SJSA1 (cell line): ENCODE measurements at places on chromosomes 13 and 19.

- no peak overlapping the region for H3K27ac ChIP-seq
- H3K4me1 ChIP-seq = peaks cover 14% of the 10 kb centered on the region
- H3K4me3 ChIP-seq = no peak overlapping the region
These were observed 145.3 kb downstream of the PDS5B start for GRCh38 chr13:32731576-32731975.

DNA sequence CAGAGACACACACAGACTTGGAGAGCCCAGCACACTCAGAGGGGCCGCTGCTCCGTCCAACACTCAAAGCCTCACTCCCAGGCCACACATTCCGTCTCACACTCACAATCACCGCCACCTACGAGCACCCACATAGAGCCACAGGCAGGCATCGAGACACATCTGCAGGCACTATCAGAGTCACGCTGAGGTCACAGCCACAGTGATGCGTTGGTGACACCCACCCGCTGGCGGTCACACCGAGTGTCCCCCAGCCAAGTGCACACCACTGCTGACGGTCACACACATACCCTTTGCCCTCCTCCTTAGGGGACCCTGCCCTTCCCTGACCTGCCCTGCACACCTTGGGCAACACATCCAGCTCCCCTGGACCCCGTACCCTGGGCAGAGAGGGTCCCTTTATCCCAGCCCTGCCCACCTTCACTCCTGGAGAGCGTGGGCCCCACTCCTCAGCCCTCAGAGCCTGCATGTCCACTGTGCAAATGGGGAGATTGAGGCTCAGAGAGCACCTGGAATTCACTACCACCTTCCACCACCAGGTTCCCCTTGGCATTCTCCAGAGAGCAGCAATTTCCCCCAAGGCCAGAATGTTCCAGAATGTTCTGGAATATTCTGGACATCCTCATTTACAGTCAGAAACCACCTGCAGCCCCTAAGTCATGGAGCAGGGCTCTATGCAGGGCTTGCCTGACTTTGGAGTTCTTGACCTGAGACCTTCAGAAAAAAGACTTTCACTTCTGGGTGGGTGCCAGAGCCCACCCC lies 5.4 kb downstream of the FUT5 start:
- no peak overlapping the region for H3K27ac ChIP-seq
- H3K4me3 ChIP-seq = no peak overlapping the region
- H3K4me1 ChIP-seq = no peaks in the 10 kb centered on the region
- DNase-seq = no peak

- no peaks in the 10 kb centered on the region for H3K36me3 ChIP-seq
- H3K27me3 ChIP-seq = no peaks in the 10 kb centered on the region
These were observed 745.2 kb downstream of the PCDH17 start for GRCh38 chr13:58376775-58377174.

DNA sequence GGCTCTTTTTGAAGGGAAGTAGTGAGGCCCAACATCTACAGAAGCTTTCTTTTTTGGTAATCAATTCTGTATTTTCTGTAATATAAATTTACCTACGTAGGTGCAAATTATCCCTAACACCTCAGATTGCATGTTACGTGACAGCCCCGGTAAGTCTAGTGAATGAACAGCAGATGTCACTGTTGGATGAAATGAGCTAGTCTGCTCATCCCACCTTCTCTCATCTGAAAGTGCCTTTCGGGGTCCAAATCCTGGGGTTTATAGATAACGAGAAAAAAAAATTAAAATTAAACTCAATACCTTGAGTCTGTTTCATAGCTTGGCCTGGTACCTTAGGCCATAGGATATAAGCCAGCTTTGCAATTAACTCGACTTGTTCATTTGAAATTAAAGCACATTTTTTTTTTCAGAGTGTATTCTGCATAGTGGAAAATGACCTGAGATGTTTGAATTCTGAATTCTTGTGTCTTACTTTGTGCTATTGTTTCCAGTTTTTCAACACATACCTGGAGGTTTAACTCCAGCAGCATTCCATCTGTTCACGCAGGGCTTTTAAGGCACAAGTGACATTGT lies 548.2 kb downstream of the GPC5 start:
- no peaks in the 10 kb centered on the region for H3K36me3 ChIP-seq
- H3K27ac ChIP-seq = no peak overlapping the region

DNA sequence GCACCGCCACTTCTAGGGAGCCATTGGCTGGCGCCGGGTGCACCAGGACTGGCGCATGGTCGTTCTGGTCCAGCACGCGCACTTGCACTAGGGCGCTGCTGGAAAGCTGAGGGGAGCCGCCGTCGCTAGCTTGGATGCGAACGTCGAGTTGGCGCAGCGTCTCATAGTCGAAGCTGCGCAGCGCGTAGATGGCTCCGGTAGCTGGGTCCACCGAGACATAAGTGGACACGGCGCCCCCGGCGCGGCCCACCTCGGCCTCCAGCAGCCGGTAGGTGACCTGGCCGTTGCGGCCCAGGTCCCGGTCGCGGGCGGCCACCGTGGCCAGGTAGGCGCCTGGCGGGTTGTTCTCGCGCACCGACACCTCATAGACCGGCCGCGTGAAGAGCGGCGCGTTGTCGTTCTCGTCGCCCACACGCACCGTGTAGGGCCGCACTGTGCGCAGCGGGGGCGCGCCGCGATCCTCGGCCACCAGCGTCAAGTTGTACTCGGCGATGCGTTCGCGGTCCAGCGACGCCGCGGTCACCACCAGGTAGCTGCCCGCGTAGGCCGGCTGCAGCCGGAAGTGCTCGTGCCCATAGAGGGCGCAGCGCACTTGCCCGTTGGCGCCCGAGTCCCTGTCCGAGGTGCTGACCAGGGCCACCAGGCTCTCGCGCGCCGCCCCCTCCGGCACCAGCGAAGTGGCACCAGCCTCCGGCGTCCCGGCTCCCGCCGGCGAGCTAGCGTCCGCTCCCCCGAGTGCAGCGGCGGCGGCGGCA lies 1.7 kb downstream of the PCDH8 start:
- no peak overlapping the region for H3K27ac ChIP-seq
- no peaks in the 10 kb centered on the region for H3K36me3 ChIP-seq
- peaks cover 9% of the 10 kb centered on the region for H3K4me1 ChIP-seq
- no peak for DNase-seq

DNA sequence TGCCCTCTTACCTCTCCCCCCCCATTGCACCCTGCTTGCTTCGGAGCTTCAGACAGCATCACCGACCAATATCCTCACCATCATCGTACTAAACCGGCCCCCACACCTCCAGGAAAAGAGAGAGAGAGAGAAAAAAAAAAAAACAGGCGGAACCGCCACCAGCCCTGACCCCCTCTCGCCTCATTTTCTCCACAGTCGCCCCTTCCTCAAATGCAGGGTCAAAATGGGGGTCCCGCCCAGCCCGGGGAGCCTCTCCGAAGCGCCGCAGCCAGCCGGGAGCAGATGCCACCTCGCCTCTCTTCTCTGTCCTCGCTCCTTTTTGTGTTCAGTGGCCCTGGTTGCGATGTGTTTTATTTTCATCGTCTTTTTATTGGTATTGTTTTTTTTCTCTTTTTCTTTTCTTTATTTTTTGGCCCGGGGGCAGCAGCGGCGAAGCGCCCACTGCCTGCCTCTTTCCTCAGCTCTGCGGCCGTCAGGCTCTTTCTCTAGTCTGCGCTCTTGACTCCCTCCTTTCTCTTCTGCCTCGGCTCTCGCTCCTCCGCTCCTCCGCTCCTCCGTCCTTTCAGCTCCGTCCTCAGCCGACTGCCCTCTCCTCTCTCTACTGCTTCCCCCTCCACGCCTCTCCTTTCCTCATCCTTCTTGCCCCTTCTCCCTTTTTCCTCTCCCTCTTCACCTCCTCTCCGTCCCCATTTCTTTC lies 41.4 kb downstream of the DEDD2 start:
- DNase-seq = peak; percentile 16
- peaks cover 16% of the 10 kb centered on the region for H3K4me1 ChIP-seq
- peaks cover 71% of the 10 kb centered on the region for H3K27me3 ChIP-seq
- H3K4me3 ChIP-seq = peak overlapping the region; percentile 24
